ENCODE measurements at places on chromosomes 6 and 20.
A peak's percentile ranks its signal among the peaks of the same experiment; 100 is the strongest.

- peak; percentile 16 for DNase-seq
These were observed 11.6 kb downstream of the PDSS2 start for GRCh38 chr6:107447663-107448216.

- DNase-seq, result no peak
These were observed 118.7 kb downstream of the ATG5 start for GRCh38 chr6:106206905-106207304.

DNA sequence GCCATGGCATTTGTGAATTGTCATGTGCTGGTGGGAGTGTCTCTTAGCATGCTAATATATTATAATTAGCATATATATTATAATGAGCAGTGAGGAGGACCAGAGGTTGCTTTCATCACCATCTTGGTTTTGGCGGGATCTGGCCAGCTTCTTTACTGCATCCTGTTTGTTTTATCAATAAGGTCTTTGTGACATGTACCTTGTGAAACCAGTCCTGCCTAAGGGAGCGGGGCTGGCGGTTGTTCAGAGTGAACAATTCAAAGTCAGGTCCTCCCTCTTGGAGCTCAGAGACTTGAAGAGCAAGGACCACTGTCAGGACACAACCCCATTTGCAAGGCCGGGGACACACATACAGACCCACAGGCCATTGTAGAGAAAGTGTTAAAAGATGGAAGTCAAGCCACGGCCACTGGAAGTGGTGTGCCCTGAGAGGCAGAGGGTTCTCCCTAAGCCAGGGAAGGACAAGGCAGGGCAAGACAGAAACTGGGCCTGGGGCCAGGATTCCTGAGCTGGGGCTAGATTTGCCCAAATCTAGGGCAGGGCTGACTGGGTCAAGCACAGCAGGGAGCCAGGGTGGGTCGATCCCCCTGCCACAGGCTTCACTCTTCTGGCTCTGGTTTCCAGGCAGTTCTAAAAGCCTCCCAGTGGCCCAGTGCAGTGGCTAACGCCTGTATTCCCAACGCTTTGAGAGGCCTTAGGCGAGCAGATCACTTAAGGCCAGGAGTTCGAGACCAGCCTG lies 14.2 kb downstream of the SLC52A3 start:
- DNase-seq, result peak; percentile 55

DNA sequence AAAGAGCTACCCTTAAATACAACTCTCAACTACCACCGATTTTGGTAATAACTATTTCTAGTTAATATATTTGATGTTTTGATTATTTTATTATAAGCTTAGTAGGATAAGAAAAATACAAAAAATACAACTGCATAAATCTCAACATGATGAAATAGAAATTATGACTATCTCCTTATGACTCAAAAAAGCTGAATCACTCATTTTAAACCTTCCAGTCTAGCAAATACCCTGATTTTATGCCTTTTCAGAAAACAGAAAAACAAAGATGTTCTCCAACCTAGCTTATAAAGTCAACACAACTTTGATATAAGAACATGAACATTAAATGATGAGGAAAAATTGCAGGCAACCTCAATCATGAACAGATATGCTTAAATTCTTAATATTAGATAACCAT lies 40.2 kb upstream of the DSE start:
- no peak for DNase-seq

DNA sequence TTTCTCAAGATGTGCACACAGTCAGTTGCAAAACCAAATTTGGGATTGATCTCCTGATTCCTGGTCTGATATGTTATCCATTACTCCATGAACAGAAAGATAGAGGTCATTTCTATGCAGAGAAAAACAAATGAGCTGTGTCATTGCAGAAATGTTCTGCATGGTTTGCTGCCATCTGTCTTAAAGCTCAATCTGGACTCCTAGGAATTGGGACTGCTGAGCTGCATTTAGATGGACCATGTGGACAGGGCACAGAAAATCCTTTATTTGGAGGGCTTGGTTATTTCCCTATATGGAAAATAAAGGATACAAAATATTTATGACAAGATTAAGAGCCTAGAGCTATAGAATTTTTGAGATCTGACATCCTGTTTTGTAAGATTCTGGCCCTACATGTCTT lies 91.3 kb downstream of the ADGRB3 start:
- DNase-seq, result no peak

GRCh38 chr20:54162378-54163009 lies 11.3 kb downstream of the CYP24A1 start:
- DNase-seq, result no peak

GRCh38 chr20:51368461-51369211 lies 173.9 kb downstream of the NFATC2 start:
- no peak for DNase-seq

GRCh38 chr6:18393698-18394097 lies 6.5 kb downstream of the RNF144B start:
- DNase-seq, result no peak

DNA sequence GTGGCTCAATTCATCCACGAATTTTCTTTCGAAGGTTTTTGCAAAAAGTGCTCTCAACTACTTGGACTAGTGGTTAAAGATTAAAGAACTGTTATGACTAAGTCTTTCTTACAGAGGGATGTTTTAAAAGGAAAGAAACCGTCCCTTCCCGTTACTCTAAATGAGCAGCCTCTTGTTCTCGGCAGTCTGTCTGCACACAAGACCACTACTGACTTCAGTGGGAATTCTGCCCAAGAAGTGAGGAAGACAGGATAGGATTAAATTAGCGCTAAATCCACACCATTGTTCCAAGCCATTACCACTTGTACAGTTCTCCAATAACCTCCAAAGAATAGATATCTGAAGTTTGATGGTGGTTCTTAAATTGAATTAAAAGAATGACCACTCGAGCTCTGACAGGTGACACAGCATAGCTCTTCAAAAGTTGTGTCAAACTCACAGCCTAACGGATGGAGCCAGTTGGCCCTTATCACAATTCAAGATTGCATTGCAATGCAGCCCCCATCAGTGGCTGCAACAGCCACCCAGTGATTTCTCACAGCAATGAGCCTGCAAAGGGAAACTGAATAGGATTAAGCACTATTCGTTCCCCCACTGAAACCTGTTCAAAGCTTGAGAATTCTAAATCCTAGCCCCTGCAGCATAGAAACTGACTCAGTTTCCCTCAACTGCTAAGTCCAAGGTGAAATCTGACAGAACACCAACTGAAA lies 1.8 kb downstream of the EPB41L2 start:
- DNase-seq, result peak; percentile 20

GRCh38 chr20:36030149-36030548 lies 61.8 kb downstream of the CNBD2 start:
- no peak for DNase-seq

GRCh38 chr6:8110117-8110721 lies 7.9 kb upstream of the EEF1E1 start:
- DNase-seq, result no peak

- peak; percentile 80 for DNase-seq
These were observed 24.7 kb upstream of the HDAC2 start for GRCh38 chr6:113995634-113996033.

- no peak for DNase-seq
These were observed 128.8 kb upstream of the QKI start for GRCh38 chr6:163285691-163286090.

All from ELF-1 (cell line).